Neural crest cell (in vitro differentiated cells): ENCODE measurements at places on chromosomes 13 and 19. TPM values are rescaled to one million over a fixed set of nuclear protein-coding genes. Genes with fewer than 3 reads are reported as not detected.

DNA sequence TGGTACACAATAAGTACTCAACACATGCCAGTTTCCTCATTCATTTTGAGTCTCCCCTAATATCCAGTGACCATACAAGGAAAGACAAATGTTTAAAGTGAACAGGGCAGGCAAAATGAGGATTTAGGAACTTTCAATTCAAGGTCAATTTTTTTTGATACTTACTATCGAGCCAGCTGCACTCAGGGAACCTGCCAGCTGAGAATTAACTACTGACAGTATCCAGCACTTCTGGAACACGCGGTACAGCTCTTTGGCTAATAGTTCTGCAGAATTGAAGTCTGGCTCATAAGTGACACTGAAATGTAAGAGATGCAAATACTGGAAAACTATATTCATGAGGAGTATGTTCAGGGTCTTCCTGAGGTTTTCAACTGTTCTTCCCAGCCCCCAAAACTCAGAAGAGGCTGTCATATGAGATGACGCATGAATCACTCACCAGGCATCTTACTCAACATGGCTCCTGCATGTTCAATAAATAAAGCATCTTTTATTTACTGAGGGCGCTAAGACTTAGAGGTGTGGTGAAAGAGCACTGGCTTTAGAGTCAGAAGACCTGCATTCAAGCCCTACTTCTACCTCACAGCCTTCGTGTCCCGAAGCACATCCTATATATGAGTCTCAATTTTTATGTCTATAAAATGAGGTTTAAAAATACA is 25.6 kb downstream of the RUBCNL start:
- DNase-seq = no peak

The BEST2 gene
- not detected in 2 replicates for total RNA-seq

DNA sequence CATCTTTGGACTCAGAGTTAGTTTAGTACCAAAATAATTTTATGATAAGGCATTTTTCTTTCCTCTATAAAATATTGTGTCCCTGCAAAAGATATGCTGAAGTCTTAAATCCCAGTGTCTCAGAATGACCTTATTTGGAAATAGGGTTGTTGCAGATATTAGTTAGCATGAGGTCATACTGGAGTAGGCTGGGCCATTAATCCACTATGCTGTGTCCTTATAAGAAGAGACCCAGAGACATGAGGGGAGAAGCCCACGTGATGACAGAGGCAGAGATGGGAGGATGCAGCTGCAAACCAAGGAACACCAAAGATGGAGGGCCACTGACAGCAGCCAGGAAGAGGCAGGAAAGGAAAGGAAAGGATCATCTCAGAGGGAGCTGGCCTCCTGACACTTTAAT is 6.4 kb downstream of the POGLUT2 start:
- DNase-seq = no peak

DNA sequence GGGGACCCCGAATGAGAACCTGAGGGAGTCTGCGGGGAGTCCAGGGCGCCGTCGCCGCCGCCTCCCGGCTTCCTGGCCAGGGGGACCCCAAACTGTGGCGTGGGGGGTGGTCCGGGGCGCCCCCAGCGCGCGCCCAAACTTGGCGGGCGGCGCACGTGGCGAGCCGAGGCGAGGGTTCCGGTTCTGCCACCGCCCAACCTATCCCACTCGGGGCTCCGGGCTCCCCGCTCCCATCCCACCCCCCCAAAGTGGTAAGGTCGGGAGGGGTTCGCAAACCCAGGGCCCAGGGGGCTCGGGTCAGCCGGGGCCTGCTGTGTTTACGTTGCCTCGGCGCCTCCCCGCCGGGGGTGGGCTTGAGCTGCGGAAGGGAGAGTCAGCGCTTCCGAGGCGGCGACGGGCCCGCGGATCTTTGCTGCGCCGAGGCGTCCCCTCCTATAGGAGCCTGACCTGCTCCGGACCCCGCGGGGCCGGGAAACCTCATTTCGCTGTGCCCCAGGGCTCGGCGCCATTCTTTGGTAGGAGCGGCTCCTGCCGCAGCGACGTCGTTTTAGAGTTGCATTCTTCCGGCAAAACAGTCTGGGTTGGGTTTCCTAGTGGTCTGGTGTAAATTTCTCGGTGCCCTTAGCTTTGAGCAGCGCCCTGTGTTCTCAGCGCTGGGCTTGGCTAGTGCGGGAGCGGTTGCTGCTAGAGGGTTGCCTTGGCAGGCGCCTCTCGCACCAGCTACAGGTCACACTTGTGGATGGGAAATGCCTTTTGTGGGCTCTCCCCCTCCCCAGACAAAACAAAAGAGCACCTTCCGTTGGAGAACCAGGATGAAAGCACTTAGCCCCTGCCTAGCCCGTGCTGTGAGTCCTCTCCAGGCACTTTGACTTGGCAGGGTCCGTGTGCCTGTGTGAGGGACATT is 1.2 kb downstream of the DAZAP1 start:
- DNase-seq = peak; percentile 30

The CBLC gene
- not detected in 2 replicates for total RNA-seq

- no peak for DNase-seq
These were observed 137.0 kb downstream of the KCNRG start for GRCh38 chr13:50152224-50152623.

- no peak for DNase-seq
These were observed 292.7 kb downstream of the SUCLA2 start for GRCh38 chr13:47708386-47708785.

DNA sequence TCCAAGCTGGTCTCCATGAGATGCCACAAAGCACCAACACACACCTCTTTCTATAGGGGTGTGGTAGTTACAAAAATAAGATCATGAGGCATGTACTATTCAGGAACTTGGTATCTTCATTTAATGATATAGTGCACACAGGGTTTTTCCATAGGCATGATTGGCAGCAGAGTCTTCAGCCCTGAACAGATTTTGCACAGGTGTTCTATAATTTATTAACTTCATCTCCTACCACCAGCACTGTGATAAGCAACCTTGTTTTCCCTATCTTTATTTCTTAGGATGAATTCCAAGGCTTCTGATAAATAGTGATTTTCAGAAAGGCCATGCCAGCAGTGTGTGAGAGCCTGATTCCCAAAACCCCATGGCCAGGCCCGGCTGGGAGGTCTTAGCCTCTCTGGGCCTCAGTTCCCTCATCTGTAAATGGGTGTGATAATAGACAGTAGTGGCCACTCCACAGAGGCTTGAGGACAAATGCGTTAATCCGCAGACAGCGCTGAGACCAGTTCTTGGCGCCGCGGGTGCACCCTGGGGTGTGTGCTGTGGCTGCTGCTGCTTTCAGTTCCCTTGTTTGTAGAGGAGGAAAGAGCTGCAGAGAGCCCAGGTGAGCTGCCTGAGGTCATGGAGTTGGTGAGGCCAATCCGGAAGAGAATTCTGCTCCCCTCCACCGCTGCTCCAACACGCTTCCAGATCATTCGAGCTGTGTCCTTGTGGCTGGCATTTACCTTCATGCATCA is 33.1 kb downstream of the DHRS12 start:
- DNase-seq = no peak

GRCh38 chr13:31012655-31013024 is 80.2 kb downstream of the TEX26 start:
- DNase-seq = no peak

- no peak for DNase-seq
These were observed 45.6 kb downstream of the LHFPL6 start for GRCh38 chr13:39557285-39557955.

- DNase-seq = no peak
These were observed 13.8 kb downstream of the YJU2 start for GRCh38 chr19:4260613-4261191.

- no peak for DNase-seq
These were observed 96.7 kb downstream of the PCDH9 start for GRCh38 chr13:67133476-67133875.

DNA sequence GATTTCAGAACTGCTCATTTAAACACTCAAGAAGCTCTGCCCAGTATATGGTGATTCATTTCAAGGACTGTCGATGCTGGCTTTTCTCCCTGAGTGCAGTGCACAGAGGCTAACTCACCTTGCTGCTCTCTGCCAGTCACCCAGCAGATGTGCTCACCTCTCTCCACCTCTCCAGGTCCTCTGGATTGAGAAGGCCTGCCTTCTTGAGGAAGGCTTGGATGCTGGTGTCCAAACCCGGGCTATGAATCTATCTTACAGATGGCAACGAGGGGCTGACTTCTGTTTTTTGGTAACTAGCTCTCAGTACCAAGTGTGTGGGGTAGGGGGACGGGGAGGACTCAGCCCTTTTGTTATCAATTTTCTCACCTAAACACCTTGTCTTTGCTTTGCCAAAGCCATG is 47.6 kb downstream of the TEX29 start:
- no peak for DNase-seq

The APLP1 gene
- 140 and 143 TPM in 2 replicates for total RNA-seq
